ENCODE measurements at places on chromosomes 3 and 15.

GRCh38 chr3:13401149-13401548 lies 19.0 kb downstream of the NUP210 start:
- no peaks in the 10 kb centered on the region for H3K4me1 ChIP-seq
- H3K36me3 ChIP-seq: no peaks in the 10 kb centered on the region
- no peaks in the 10 kb centered on the region for H3K27me3 ChIP-seq
- H3K4me3 ChIP-seq: no peak overlapping the region
- DNase-seq: no peak

DNA sequence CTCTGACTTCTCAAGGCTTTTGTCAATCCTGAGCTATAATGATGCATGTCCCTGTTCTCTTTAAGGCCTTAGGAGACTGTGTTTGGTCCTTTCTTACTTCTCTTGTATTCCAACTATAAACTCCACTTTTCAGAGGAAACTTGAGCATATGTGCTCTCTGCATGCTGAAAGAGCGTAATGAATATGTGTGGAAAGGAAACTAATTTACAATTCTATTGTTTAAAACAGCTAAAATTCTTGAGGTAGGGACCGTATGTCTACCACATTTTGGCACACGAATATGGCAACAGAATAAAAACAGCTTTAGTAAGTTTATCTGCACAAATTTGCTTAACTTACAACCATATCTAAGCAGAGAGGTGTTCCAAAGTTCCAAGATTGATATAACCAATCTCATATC lies 242.0 kb upstream of the DCBLD2 start:
- no peak for DNase-seq
- no peaks in the 10 kb centered on the region for H3K4me1 ChIP-seq
- no peak overlapping the region for H3K4me3 ChIP-seq
- no peak overlapping the region for H3K27ac ChIP-seq
- no peaks in the 10 kb centered on the region for H3K27me3 ChIP-seq

DNA sequence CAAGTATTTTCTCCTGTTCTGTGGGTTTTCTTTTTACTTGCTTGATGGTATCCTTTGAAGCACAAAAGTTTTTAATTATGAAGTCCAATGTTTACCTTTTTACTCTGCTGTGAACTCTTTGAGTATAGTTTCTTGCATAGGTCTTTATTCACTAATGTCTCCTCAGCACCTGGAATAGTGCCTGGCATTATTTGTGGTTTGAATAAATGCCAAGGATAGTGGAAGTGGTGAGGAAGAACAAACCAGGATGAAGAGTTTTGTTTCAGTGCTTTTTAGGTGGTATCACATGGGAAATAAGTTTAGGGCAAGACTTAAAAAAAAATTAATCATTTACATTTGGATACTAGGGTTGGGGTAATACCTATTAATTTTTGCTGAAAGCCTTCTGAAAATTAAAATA lies 25.7 kb downstream of the GPD1L start:
- DNase-seq: no peak
- H3K4me1 ChIP-seq: peaks cover 3% of the 10 kb centered on the region
- no peak overlapping the region for H3K4me3 ChIP-seq

DNA sequence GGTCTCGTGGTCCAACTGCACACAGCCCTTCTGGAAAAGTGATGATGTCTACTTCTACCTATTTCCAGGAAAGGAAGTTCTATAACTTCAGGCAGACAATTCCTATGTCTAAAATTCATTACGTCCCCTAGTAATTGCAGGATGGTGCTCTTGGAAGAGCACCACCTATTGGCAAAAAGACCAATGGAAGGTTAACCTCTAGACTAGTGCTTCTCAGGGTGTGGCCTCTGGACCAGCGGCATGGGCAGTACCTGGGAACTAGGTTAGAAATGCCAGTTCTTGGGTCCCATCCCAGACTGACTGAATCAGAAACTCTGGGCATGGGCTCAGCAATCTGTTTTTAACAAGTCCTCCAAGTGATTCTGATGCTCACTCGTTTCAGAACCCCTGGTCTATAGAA lies 258.3 kb upstream of the ICE2 start:
- H3K4me3 ChIP-seq: no peak overlapping the region
- no peak overlapping the region for H3K27ac ChIP-seq
- DNase-seq: no peak
- no peaks in the 10 kb centered on the region for H3K36me3 ChIP-seq
- H3K27me3 ChIP-seq: no peaks in the 10 kb centered on the region

- H3K36me3 ChIP-seq: peaks cover 8% of the 10 kb centered on the region
- DNase-seq: no peak
- H3K27ac ChIP-seq: no peak overlapping the region
- no peaks in the 10 kb centered on the region for H3K4me1 ChIP-seq
These were observed 6.9 kb downstream of the SELENOT start for GRCh38 chr3:150609988-150610387.

Data from H1 (cell line).